ENCODE measurements at places on chromosomes 7 and 10. TPM values are rescaled to one million over a fixed set of nuclear protein-coding genes. Genes with fewer than 3 reads are reported as not detected.

TAS2R5 gene
- total RNA-seq, result 0.35 TPM

NRP1 gene
- total RNA-seq, result 205 TPM

MEST gene
- total RNA-seq, result 2.8 TPM

FANK1 gene
- total RNA-seq, result 0.46 TPM

NXPH1 gene
- not detected for total RNA-seq

SYT15 gene
- 2.5 TPM for total RNA-seq

CALHM3 gene
- total RNA-seq, result not detected

SEC61A2 gene
- 7.5 TPM for total RNA-seq

ZP3 gene
- 5.7 TPM for total RNA-seq

DNA sequence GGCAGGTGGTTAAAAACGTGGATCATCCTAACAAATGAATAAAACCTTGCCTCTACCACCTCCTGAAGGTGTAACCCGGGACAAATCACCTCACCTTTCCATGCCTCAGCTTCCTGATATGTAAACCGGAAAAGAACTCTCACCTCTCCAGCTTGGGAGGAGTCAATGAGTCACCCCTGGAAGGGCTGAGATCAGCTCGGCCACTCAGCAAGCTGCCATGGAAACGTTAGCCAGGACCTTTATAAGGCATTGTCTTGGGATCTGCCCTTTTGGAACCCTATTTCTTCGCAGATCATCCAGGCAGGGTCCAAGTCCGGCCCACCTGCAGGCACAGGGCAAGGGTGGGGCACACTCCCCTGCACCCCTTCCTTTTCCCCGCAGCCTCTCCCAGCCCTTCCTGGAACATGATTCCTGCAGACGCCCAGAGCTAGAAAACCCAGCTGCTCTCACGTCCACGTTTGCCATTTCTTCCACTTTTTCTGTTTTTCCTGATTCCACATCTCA lies 81.6 kb upstream of the PFKP start:
- DNase-seq, result no peak

DNA sequence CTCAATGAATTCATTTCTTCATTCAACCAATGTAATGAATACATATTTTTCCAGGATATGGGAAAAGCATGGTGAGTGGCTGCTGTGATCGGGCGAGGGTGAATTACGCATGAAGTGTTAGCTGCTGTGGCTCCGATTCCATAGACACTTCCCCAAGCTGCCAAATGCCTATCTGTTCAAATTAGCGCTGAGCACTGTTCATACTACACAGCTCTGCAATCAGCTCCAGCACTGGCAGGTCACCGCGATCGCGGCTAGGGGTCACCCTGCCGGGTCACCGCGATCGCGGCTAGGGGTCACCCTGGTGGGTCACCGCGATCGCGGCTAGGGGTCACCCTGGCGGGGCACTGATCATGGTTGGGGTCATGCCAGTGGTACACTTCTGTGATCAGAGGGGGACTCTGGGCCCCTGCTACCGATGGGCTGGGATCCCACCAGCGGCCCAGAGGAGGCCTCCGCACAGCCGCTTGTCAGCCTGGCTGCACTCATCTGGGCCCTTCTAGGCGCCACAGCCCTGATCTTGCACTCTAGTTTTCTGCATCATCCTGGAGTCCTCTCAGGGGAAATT lies 49.3 kb downstream of the JAKMIP3 start:
- DNase-seq, result no peak

GRCh38 chr7:99027841-99028240 lies 116.1 kb downstream of the SMURF1 start:
- no peak for DNase-seq

GRCh38 chr10:109953766-109954165 lies 30.5 kb upstream of the XPNPEP1 start:
- DNase-seq, result no peak

DNA sequence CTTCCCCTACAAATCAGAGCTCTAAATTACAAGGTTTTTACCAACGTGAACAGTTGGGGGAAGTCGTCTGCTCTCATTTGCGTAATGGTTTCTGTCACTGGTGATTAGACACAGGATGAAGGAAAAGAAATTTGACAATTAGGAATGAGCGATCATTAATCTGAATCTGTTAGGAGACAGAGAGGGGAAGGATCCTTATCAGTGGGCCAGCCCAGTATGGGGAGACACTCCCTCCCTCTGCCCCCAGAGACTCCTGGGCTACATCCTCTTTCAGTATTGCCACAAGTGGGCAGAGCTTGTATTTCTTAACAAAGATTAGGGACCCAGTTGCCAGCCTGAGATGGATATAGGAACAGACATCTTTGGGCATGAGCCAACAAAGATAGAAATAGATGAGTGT lies 15.5 kb downstream of the HIF1AN start:
- DNase-seq, result no peak

DNA sequence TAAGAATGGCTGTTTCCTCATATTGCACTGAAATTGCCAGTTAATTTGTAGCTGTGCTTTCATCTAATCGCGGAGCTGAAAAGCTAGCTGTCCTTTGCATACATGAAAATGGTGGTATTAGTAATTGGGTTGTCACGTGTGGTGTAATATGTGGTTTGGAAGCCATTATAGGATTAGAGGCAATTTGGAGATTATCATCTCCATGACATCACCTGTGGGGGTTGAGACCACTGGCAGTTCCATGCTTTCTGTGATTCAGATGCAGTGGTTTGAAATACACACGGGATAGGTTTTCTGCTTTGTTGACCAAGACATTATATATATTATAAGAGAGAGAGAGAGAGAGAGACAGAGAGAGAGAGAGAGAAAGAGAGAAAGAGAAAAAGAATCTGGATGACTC lies 180.8 kb downstream of the RAB11FIP2 start:
- no peak for DNase-seq

- no peak for DNase-seq
Measured at GRCh38 chr7:149846436-149847046, 8.4 kb downstream of the ZNF862 start.

- no peak for DNase-seq
Measured at GRCh38 chr10:43970717-43971116, 322.0 kb upstream of the ZNF32 start.

DNA sequence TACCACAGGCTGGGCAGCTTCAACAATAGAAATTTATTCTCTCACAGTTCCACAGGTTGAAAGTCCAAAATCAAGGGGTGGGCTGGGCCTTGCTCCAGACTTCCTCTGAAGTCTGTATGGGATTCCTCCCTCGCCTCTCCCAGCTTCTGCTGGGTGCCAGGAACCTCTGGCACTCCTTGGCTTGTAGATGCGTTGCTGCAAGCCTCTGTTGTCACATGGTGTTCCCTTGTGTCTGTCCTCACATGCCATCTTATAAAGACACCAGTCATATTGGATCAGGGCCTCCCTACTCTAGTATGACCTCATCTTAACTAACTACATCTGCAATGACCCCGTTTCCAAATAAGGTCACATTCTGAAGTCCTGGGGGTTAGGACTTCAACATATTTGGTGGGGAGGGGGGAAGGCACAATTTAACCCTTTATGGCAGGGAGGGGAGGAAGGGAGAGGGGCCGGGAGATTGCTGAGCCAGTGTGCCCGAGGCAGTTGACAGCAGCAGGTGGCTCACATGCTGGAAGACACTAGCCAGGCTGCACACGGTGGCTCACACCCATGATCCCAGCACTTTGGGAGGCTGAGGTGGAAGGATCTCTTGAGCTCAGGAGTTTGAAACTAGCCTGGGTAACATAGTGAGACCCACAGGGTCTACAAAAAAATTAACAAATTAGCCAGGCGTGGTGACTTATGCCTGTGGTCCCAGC lies 18.8 kb downstream of the ZNF282 start:
- DNase-seq, result no peak

DNA sequence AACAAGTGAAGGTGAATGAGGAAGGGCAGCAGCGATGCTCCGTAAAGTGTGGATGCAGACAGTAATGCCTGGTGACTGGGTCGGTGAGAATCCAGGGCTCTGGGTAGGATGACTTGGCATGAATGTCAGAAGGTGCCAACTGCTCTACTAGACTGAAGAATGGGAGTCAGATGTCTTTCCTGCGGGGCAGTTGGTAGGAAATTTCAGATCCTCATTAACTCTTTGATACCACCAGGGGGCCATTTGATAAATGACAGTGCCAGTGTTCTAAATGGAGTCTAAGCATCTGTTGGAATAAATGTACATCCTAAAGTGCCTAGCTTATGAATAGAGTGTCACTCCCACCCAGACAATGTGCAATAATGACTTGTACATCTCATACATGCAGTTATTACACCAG lies 462.0 kb downstream of the GRM8 start:
- no peak for DNase-seq

GRCh38 chr10:86256690-86257315 lies 109.8 kb downstream of the GRID1 start:
- no peak for DNase-seq

DNA sequence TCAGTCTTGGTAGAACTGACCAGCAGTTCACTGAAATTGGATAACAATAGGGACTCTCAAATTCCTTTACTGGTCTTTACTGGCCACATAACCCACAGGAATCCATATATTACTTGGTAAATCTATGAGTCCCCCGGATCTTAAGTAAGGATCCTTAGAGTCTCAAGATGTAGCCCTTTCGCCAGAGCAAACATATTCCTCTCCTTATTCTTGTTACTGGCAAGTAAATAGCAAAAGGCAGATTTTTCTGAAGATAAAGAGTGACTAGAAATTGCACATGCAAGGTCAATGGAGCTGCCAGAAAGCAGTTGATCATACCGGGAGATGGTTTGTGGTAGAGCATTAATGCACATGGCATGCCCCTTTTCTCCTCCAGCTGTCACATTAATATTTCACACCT lies 283.0 kb downstream of the HDAC9 start:
- DNase-seq, result no peak

- DNase-seq, result no peak
Measured at GRCh38 chr10:69276503-69276902, 1.8 kb upstream of the HK1 start.

DNA sequence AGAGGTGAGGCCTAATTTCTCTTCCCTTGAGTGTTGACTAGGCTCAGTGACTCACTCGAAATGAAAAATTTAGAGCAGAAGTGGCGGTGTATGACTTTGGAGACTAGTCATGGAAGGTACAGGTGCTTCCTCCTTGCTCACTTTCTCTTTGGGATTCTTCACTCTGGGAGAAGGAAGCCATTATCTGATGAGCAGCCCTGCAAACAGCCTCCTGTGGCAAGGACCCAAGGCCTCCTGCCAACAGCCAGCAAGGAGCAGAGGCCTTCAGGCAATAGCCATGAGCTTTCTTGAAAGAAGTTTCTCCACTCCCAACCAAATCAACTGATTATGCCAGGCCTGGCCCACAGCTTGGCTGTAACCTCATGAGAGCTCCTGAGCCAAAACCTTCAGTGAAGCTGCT lies 369.6 kb upstream of the VWC2 start:
- no peak for DNase-seq

- no peak for DNase-seq
Measured at GRCh38 chr10:115883372-115883771, 389.6 kb downstream of the GFRA1 start.

DNA sequence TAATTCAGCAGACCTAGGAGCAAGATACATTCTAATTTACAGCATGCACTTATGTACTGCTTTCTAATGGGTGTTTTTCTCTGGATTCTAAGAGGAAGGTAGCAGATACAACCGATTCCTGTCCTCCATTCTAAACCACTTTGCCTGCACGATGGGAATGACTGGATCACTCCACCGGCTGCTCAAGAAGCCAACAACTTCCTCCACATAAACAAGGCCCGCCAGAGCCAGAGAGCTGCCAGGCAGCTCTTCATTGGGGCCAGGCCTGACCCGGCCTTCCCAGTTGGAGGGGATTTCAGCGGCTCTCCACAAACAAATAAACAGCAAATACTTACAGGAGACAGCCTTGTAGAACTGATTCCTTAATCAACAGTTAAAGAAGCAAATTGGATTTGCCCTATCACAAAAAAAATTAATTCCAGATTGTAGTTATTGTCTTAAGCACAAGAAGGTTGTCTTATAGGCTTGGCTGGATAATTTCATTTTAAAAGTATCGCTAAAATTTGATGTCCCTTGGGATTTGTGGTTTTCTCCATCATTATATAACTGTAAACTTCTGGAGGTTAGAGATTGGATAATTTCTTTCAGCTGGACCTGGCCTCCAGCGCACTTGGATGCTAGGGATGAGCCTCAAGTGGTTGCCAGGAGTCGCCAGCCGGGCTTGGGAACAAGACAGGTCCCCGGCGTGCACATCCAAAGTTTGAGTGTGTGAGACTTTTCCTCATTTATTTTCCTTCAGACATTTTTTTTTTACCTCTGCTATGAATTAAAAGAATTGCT lies 20.9 kb downstream of the EBF3 start:
- no peak for DNase-seq

DNA sequence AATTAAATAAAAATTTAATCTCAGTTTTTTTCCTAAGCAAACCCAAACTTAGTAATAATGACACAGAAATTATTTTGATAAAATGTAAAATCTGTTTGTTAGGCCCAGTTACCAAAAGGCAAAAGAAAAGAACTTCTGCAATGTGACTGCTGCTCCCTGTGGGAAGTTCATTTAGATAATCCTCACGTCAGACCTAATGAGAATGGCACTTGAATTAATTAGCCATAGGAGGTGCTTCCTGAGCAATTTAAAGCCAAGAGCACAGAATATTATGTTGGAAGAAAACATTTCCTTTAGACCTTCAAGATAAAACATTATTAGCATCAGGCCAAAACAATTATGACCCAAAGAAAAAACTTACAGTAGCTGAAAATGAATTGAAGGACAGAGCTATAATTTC lies 19.4 kb downstream of the SPAM1 start:
- no peak for DNase-seq

DNA sequence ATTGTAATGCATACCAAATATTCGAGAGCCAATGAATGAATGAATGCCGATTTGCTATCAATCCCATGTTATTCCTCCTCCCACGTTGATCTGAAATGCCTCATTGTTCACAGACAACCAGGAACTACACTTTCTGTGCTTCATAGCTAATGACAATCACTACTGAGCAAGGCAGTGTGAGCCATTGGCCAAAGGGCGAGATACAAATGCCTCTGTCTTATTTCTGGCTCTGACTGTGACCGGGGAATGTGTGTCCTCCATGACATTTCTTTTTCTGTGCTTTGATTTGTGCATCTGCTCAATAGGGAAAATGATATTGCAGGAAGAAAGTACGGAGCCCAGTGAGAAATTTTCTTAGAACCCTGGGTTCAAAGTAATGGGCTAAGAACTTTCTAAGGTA lies 217.1 kb downstream of the CXCL12 start:
- DNase-seq, result no peak

GRCh38 chr10:113519681-113520115 lies 33.2 kb upstream of the HABP2 start:
- DNase-seq, result no peak

Data from heart right ventricle (tissue), 16 donors.